Upper lobe of left lung (tissue), 6 donors: ENCODE measurements at places on chromosomes 3 and 15.

GRCh38 chr3:71168880-71169411 is 414.6 kb downstream of the FOXP1 start:
- DNase-seq: no peak

DNA sequence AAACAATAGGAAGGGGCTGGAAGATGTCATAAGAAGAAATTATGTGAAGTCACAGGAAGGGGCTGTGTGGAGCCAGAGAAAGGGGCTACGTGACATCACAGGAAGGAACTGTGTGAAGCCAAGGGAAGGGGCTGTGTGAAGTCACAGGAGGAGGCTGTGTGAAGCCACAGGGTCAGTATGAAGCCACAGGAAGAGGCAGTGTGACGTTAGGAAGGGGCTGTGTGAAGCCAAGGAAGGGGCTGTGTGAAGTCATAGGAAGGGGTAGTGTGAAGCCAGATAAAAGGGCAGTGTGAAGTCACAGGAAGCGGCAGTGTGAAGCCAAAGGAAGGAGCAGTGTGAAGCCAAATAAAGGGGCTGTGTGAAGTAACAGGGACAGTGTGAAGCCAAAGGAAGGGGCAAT is 32.5 kb downstream of the GASK1A start:
- DNase-seq: no peak

DNA sequence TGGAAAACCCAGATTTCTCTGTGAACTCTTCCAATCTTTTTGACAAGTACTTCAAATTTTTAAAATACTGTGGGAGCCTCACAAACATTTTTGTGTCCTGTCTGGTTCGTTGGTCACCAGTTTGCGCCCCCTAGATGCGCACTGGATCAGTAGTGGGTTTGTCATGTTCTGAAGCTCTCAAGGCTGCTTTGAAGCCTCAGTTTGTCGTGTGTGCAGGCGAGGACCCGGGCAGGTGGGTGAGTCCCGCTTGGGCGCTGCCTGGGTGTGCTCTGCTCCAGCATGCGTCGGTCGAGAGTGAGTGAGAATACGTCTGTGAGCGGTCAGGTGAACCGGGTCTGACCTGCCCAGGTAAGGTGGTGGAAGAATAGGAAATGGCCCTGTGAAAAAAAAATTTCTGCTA is 17.3 kb upstream of the AEN start:
- no peak for DNase-seq

DNA sequence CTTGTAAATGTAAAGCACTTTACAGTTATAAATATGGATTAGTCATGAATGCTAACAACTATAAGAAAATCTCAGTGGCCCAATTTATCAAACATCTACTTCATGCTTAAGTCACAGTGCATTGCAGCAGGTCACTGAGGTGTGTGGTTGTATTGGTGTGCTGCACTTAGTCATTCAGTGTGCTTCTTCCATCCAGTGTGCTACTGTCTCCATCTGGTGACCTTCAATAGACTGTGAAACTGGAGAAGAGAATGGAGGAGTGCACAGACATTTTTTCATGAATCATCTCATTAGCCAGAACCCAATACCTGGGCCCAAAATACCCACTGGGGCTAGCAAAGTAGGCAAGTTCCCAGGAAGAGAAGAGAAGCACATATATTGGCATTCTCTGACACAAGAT is 199.6 kb downstream of the SHOX2 start:
- DNase-seq: no peak

DNA sequence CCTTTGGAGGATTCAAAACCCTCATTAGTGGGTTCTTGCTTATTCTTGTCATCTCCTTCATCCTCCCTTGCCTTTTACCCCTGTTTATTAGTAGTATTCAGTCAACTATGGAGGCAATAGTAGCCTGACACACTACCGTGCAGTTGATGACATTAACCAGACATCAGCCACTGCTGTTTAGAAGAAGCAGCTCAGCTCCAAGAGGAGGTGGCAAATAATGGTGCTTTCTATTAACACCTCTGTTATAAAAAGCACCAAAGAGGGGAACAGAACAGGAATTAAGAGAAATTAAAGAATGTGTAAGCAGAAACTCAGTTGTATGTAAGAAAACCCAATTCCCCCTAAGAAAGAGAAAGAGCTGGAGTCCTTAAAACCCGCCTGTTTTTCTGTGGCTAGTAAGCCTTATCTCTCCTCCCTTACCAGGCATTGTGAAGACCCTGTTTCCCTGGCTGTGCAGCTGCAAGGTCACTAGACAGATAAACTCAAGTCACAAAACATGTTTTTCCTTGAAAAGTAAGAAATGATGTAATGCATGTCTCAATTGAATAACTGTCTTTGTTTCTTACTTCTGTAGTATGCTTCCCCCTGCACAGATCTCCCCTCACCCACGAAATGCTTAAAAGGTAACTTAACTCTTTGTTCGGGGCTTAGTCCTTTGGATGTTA is 21.2 kb downstream of the CCR4 start:
- no peak for DNase-seq

GRCh38 chr3:158918008-158918407 is 116.2 kb downstream of the MFSD1 start:
- DNase-seq: no peak

- DNase-seq: no peak
Observed at GRCh38 chr3:67558426-67558825, 96.0 kb downstream of the SUCLG2 start.

GRCh38 chr3:50318615-50319014 is 3.9 kb downstream of the HYAL2 start:
- DNase-seq: no peak

GRCh38 chr3:51353691-51354090 is 31.4 kb upstream of the MANF start:
- no peak for DNase-seq

- DNase-seq: no peak
Observed at GRCh38 chr3:127064391-127065137, 81.6 kb downstream of the PLXNA1 start.

- no peak for DNase-seq
Observed at GRCh38 chr15:84789762-84790161, 27.4 kb upstream of the ALPK3 start.

GRCh38 chr3:149934524-149934923 is 36.2 kb downstream of the PFN2 start:
- DNase-seq: no peak

GRCh38 chr15:69663982-69664381 is 211.4 kb downstream of the RPLP1 start:
- no peak for DNase-seq

GRCh38 chr3:11035757-11036505 is 43.4 kb downstream of the SLC6A1 start:
- DNase-seq: no peak

DNA sequence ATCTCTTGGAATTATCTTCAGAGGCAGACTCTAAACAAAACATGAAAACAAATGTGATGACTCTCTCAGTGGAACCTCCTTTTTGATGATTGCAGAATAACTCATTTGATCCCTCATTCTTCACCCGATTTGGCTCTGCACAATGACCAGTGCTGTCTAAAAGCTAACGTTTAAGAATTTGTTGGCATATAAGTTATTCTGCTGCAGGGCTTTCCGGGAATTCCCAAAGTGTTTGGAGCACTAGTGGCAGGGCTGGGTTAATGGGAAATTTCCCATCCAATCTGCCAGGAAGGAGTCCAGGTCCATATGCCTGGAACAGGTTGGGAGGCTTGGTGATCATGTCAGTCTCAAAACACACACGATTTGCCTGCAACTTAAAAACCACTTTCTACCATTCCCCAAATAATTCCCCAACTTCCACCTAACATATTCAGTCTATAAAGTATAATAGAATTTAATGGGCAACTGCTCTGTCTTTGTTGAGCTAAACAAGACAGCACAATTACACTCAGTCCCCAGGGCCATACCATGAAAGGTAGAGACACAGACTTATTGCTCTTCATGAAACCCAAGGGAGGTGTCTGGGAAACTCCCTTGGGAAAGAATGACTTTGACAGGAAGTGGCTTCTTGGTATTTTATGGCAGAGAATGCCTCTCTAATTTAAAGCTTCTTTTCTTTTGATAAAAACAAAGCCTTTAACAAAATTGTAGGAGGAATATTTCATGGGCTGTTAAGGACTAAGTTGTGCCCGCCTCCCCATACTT is 38.0 kb downstream of the ARRDC4 start:
- DNase-seq: no peak

DNA sequence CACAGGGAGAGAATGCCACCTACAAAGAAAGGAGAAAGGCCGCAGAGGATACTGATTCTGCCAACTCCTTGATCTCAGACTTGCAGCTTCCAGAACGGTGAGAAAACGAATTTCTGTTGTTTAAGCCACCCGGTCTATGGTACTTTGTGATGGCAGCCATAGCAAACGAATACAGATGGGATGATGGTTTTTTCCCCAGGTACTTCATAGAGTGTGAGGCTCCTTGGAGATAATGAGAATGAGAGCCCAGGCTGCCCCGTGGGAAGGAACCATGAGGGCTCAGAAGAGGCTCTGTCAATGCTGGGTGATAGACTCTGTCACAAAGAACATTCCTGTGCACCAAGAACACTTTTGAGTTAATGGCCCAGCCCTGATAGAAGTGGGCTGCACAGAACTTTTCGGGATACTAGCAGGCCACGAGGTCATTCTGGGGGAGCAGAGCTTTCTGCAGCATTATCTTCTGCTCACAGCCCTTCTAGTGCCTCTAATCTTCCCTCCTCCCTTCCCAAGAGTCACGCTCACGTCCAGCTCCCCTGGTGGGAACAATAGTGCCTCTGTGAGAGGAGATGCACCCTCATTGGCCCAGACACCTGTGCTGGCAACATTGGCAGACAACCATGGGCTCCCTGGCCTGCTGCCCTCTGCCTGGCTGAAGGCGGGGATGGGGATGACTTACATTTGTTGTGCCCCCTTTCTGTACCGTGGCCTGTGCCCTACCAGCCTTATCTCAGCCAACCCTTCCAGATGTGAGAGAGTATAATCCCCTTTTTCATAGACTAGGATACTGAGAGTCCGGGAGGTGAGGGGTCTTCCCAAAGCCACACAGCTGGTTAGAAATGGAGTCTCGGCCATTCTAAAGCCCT is 5.2 kb upstream of the RLBP1 start:
- no peak for DNase-seq

DNA sequence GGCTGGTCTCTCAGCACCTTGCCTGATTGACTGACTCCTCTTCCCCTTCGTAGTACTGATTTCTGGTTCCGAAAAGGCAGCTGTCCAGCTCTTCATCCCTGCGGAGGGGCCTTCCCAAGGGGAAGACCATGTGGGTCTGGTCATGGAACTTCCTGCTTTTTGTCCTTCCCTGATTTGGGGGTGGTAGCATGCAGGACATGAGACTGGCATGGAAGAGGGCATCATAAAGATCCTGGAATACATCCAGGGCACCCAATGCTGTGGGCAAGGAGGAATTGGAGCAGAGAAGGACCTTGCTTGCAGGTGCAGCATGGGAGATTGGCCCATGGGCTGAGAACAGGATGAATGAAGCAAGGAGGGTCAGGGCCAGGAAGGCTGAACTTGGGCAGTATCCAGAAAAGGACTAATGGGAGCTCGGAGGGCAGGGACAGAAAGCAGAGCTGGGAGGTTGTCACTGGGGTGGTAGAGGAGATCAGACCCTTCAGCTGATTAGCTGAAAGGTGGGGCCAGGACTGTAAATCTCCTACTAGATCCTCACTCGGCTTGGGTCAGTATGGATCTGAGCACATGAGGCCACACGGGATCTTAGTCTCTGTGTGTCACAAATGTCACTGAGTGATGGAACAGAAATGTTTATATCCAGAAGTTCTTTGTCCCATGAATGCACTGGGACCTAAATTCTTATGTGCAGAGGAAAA is 59.5 kb downstream of the AMOTL2 start:
- no peak for DNase-seq

DNA sequence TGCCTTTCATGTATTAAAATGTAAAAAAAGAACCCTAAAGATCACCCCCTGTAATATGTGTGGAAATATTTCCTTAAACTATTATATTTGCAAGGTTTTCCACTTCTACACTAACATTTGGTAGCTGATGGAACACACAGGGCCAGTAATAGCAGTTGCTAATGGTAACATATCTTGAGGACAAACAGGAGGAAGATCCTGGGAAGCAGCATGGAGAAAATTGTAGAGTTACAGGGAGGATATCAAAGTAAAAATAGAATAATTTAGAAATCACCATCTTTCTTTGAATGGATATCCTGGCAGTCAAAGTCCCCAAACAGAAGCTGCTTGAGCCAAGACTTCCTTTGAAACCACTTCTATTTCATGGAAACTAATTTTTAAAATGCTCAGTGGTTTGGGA is 29.5 kb upstream of the OSTN start:
- no peak for DNase-seq

DNA sequence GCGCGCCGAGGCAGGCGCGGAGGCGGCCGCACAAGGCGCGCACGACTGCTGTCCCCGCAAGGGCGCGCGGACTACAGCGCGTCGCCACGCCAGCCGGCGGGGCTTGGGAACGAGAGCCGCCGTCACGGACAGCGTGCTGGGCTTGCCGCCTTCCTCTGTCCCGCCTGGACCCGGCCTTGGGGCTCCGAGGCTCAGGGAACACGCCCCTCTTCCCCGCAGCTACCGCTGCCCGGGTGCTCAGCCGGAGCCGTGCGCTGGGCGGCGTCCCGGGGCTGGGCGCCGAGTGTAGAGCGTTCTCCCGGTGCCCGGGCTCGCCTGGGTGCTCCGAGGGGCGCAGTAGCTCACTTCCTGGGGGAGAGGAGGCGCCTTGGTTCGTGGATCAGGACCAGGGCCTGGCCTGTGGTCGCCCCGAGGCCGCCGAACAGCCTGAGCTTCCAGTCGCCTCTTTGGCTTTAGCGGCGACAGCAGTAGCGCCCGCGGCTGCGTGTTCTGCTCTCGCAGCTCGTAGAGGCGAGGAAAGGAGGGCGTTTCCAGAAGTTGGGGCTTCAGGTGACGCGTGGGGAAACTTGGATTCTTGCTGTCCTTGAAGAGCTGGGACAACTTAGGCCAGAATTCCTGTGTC is 226.7 kb upstream of the C2CD4B start:
- DNase-seq: peak; percentile 34

GRCh38 chr3:57815036-57815435 is 58.9 kb downstream of the SLMAP start:
- DNase-seq: no peak

DNA sequence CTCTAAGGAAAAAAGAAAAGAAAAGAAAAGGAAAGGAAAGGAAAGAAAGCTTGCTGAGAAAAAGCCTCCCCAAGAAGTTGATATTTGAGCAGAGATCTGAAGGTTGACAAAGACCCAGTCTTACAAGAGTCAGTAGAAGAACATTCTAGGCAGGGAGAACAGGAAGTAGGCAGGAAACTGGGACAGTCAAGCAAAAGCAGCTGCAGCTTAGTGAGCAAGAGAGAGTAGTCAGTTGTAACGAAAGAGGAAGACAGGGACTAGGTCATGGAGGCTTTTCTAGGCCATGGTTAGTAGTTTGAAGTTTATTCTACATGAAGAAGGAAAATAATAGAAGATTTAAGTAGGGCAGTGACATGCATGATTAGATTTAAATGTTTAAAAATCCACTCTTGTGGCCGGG is 31.8 kb upstream of the KLHL6 start:
- no peak for DNase-seq

- DNase-seq: no peak
Observed at GRCh38 chr15:101191242-101191641, 60.6 kb downstream of the CHSY1 start.
